ELF-1 (cell line): ENCODE measurements at places on chromosomes 7 and 10.

GRCh38 chr7:155858521-155859061 lies 46.3 kb upstream of the SHH start:
- no peak for DNase-seq

DNA sequence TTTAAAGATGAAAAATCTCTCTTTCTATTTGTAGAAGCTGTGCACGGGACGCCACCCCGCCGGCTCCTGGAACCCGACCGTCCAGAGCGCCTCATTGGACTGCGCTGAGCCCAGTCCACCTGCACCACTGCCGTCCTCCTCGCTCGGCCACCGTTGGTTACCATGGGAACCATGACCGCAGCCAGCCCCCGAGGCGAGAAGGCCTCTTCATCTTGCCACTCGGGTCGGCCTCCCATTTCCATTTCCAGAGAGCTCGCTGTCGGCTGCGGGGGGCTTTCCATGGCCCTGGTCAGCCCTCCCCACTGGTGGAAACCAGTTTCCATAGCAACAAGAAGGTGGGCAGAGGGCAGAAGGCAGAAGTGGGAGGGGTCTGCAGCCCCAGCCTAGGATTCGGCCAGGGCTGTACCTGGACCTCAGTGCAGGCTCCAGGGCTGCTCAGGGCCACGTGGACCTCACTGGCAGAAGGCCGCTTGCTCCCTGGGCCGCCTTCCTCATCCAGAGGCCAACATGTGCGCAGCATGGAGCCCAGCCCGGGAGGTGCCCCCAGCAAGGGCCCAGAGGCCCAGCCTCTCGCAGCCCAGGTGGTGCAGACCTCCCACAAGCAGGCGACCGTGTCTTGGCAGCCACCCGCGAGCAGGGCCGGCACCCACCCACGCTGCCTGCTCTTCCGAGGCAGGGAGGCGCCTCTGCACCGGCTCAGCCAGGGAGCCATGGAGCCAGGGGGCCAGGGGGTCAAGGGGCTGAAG lies 283.5 kb upstream of the PPP2R2D start:
- peak; percentile 76 for DNase-seq

- DNase-seq = no peak
Measured at GRCh38 chr7:12647364-12648219, 39.8 kb upstream of the ARL4A start.

GRCh38 chr7:99004216-99004615 lies 125.9 kb downstream of the TRRAP start:
- no peak for DNase-seq

DNA sequence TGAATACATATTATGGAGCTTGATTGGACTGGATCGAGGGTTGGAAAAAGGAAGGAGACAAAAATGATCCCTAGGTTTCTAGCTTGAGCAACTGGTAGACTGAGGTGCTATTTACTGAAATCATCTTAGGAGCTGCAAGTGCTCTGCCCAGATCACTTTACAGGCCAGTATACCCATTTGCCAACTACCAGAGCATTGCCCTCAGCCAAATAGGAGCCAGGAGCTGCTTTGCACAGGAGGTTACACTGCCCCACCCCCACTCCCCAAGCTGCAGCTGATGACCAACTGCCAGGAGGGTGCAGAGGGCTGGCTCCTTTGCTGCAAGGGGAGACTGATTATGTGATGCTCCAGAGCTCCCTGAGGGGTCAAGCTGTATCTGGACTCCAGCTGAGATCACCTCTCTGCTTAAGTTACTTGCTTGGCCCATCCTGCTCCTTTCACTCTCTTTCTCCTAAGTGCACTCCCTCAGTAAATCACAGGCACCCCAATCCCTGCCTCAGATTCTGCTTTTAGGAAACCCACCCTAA lies 275.4 kb downstream of the ZEB1 start:
- no peak for DNase-seq

DNA sequence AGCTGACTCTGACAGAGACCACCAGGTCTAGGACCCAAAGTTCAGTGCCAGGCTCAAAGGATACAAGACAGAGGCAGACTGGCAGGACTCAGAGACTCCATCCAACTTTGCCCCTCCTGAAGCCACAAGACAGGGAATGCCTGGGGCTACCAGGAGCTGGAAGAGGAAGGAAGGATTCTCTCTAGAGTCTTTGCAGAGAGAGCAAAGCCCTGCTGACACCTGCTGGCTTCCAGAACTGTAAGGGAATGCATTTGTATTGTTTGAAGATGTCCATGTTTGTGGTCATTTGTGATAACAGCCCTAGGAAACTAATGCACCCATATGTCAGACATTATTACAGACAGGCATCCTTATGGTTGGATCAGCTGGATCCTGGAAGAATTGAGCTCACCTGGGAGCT lies 132.3 kb upstream of the C7orf33 start:
- no peak for DNase-seq

- no peak for DNase-seq
Measured at GRCh38 chr10:42973411-42973810, 103.5 kb upstream of the RET start.

GRCh38 chr10:43284341-43284910 lies 17.6 kb upstream of the RASGEF1A start:
- DNase-seq = peak; percentile 55

GRCh38 chr10:132688580-132689420 lies 97.1 kb downstream of the NKX6-2 start:
- no peak for DNase-seq

GRCh38 chr7:47649919-47650318 lies 68.0 kb upstream of the TNS3 start:
- DNase-seq = no peak

- DNase-seq = no peak
Measured at GRCh38 chr10:34121125-34121753, 693.9 kb downstream of the PARD3 start.

DNA sequence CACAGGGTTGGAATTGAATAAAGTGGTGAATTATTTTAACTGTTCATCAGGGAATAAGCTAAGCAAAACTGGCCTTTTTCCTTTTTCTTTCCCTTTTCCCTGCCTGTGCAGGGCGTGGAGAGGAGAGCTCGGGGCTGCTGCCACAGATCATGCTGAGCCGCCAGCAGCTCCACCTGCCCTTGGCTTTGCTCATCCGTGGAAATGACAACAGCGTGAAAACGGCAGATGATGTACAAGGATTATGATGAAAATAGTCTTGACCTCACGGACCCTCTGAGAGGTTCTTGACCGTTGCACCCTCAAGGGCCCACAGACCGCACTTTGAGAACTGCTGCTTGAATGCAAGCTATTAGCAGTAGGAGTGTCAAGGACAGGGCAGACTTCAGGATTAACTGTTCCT lies 10.6 kb downstream of the PPP2R2D start:
- no peak for DNase-seq

DNA sequence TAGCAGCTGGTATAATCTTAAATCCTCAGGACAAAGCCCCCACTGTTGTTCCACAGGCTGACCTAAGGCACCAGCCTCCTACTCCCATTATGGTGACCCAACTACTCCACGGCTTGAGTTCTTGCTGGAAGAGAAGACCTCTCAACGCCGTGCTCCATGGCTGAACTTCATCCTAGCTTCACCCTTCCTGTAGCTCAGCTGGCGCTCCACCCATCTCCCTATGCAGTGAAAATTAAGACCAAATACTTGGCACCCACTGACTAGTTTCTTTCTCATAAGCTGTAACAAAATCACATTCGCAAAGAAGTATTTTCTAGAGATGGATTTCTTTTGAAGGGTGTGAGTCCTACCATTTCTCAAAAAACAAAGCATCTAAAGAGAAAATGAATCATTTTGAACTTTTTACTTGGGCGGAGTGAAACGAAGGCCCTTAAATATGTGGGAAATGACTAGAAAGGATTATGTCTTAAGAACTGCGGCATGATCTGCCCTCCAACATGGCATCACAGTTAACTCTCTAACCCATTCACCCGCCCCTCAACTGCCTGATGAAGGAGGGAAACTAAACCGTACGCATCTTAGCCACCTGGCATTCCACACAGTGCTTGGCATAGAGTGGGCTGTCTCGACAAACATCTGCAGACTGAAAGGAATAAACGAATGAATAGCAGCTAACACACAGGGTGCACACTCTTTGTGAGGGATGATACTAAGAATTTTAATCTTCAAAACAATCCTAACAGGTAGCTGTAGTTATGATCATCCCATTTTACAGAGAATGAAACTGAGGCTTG lies 32.7 kb downstream of the GFRA1 start:
- DNase-seq = no peak

- no peak for DNase-seq
Measured at GRCh38 chr10:32060347-32060746, 4.1 kb upstream of the KIF5B start.

- DNase-seq = no peak
Measured at GRCh38 chr7:131629217-131629882, 72.9 kb upstream of the PODXL start.
